Retina (tissue), 1 donor: ENCODE measurements at places on chromosomes 1 and 21.
A peak's percentile ranks its signal among the peaks of the same experiment; 100 is the strongest.

DNA sequence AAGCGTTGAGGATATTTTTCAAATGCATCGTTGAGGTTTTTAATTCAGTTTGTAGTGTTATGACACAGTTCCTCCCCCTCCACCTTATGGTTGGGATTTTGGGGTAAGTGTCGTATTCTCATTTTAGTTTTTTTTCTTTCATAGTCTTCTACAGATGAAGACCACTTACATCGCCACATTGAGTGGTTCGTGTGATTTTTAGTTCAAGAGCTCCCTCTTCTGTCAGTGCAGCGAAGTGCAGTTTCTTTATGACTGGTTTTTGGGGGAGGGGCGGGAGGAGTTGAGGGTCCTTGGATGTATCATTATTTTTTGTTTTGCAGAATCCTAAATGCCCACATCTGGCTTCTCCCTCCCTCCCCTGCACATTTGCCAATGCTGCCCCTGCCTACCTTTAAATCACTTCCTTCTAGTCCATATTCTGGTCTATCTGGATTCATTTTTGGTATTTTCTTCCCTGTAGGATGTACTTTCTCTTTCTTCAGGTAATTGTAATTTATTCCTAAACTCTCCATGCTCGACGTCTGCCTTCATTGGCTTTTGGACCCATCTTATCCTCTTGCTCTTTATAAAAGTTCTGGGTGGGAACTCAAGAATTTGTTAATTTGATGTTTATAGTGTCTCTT, 433.1 kb downstream of the CAMTA1 start:
- DNase-seq = peak; percentile 68

DNA sequence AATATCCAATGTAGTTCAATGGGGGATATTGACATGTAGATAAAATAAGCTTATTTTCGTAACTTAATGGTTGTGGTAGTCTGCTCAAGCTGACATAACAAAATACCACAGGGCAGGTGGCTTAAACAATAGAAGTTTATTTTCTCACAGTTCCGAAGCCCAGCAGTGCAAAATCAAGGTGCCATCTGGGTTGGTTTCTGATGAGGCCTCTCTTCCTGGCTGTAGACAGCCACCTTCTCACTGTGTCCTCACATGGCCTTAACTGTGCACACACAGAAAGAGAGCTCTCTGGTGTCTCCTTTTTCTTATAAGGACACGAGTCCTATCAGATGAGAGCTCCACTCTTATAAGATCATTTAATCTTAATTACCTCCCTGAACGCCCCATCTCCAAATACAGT, 64.8 kb upstream of the IPO9 start:
- no peak for DNase-seq

- DNase-seq = no peak
Observed at GRCh38 chr1:85157436-85157835, 43.4 kb downstream of the SYDE2 start.

- peak; percentile 48 for DNase-seq
Observed at GRCh38 chr1:26693599-26694572, 1.9 kb upstream of the ARID1A start.

DNA sequence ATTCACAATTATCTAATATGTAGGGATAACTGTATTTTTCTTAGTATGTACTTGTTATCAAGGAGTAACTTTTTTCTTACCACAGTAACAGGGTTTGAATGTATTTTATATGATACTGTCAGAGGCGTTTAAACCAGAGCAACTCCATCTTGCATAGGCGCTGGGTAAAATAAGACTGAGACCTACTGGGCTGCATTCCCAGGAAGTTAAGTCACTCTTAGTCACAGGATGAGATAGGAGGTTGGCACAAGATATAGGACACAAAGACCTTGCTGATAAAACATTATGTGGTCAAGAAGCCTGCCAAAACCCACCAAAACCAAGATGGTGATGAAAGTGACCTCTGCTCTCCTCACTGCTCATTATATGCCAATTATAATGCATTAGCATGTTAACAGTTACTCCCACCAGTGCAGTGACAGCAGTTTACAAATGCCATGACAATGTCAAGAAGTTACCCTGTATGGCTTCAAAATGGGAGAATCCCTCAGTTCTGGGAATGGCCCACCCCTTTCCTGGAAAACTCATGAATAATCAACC, 64.8 kb downstream of the RPE65 start:
- DNase-seq = no peak

DNA sequence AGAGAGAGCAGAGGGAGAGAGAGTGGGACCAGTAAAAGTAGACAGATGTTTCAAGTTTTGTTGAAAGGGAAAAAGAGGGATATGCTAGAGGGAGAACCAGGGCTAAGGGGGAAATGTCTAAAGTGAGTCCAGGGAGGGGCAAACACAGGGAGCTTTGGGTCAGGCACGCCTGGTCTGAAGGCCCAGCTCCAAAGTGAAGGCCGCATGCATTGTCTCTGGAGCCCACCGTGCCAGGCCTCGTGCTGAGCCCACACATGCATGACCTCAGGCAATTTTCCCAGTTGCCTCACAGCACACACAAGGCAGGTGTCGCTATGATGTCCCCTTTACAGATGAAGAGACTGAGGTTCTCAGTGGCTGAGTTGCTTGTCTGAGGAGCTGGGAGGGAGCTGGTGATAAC, 16.0 kb downstream of the KIF17 start:
- no peak for DNase-seq

- no peak for DNase-seq
Observed at GRCh38 chr1:196148367-196148970, 459.8 kb downstream of the KCNT2 start.

DNA sequence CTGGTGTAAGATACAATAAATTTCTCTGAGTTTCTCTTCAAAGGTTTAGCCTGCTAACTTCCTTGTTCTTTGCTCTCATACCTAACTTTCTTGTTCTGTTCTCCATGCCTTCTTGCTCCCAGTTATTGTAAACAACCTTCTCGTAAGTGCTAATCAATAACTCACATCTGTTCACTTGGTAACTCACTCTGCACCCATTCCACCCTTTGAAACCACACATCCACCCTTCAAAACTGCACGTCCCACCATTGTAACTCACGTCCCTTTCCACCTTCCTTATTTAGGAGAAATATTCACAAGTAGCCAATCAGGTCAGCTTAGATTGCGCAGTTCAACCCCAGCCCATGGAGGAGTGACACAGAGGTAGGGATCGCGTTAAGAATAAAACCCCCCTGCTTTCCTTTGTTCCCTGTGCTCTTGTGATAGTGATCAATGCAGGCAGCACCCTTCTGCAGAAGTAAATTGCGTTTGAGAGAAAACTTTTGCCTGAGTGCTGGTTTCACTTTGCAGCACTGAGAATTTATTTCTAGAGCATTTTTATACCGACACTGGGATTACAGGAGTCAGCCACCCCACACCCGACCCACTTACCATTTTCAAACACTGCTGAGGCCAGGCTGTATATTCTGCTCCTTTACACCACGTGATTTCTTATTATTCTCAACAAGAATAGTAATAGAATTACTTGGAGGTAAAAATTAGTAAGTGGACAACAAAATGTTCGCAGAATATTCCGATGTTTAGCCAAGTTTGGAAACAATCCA, 789.2 kb upstream of the RGS18 start:
- no peak for DNase-seq
